ENCODE measurements at places on chromosomes 4 and X.

DNA sequence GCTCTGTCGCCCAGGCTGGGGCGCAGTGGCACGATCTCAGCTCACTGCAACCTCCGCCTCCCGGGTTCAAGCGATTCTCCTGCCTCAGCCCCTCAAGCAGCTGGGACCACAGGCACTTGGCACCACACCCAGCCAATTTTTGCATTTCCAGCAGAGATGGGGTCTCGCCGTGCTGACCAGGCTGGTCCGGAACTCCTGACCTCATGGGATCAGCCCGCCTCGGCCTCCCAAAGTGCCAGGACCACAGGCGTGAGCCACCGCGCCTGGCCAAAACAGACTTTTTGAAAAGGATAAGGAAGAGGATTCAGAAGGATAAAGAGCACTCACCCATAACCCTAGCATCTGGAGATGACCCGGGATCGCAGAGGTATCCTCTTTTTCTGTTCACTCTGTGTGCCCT lies 224.5 kb upstream of the AGTR2 start:
- DNase-seq = no peak

GRCh38 chrX:152641996-152642395 lies 4.3 kb downstream of the GABRQ start:
- no peak for DNase-seq

DNA sequence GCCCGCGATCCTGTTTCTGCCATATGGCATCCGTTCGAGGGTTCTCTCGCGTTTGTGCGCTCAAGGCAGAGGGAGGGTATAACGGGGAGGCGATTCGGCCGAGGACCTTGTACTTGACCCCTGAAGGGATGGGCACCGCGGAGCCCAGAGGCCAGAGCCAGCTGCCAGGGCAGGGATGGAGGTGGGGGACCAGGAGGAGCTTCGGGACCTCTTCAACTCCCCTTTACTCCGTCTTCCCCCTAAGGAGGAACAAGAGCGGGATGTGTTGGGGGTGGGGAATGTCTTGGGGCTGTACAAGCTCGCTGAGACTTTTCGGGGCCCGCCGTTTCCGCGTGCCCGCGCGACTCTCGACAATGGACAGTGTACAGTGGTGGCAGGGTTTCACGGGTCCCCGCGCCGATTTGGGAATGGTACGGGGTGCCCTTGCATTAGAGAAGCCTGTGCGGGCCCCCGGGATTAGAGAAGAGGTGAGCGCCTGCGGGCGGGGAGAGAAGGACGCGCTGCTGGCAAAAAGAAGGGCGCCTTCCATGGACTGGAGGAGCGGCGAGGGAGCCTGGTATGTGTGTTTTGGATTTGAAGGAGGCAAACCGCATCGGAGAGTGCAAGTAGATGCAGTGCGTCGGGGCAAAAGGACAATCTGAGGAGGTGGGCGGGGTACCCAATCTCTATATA lies 760 bp downstream of the UGT8 start:
- DNase-seq = no peak

DNA sequence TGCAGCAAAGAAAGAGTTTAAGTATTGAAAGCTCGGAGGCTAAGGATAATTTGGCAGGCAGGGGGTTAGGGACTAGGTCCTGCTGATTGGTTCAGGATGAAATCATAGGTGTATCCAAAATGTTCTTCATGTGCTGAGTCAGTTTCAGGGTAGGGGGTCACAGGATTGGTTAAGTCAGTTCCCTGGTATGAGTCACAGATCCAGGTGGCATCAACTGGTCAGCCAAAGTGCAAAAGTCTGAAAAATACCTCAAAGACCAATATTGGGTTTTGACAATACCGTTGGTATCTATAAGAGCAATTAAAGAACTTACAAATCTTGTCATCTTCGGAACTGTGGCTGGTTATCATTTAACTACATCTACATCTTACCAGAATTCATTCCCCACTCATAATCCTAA lies 25.6 kb upstream of the PRDM8 start:
- no peak for DNase-seq

DNA sequence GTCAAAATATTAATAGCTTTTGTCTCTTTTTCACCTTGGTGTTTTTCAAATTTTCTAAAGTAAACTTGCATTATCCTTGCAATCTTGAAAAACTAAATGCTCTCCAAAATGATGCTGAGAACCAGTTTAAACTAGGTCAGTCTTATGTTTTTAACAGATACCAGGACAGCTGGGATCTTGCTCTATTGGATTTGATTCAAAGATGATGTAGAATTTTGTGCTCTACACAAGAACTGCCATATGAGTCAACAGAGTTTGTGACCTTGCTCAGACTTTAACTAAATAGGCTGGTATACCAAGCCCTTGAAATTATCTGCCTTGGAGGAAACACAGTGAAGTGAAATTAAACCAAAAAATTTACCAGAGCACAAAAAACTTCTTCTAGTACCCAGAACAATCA lies 991.1 kb downstream of the STPG2 start:
- DNase-seq = no peak

DNA sequence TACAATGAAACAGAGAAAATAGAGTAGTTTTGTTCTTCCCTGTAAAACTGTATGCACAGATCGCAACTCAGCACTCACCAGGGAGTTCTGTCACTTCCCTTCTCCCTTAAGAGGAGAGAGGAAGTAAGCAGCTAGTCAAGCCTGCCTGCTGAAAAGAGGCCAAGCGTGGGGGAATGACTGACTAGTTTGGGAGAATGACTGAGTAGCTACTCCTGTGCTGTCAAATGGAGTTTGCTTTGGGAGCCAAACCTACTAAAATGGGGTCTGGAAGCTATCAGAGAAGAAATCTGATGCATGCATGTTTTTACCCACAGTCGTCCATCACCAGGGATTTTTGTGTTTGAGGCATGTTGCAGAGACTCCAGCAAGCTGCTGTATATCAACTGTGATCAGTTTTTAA lies 54.6 kb upstream of the LHFPL1 start:
- DNase-seq = no peak

DNA sequence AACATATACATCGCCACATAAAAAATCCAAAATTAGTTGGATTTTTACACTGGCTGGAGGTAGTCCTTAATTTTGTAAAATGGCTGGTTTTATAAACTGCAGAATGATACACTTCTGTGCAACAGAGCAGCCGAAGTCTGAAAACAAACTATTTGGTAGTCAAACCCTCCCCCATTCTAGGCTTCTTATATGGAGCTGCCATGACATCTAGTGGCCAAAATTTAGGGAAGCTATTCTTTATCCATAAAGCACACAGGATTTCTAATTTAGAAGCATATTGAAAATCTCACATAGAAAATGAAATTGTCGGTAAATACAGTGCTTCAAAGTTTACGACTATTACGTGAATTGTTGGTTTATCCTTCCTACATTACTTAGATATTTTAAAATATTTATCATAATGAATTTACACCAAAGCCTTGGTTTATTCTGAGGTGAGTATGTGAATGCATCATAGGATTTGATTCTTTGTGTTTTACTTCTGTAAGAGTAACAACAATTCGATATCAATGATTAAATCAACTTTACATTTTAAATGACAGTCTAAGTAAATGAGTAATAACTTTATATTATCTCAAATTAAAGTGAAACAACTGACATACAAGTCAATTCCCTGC lies 113.4 kb upstream of the FAM241A start:
- DNase-seq = no peak

DNA sequence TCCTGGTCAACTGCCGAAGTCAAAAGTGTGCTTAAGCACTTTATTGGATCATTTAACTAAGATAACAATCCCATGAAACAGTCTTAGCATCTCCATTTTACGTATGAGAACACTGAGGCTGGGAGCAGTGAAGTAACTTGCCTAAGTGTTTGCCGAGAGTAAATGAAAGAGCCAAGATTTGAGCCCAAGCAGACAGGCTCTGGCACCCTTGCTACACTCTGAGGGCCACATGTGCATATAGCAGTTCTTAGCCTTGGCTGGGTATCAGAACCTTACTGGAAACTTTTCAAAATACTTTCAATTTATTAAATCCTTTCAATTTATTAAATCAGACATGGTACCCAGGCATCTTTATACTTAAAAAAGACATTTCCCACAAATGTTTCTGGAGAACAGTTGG lies 225.9 kb downstream of the NR3C2 start:
- no peak for DNase-seq

DNA sequence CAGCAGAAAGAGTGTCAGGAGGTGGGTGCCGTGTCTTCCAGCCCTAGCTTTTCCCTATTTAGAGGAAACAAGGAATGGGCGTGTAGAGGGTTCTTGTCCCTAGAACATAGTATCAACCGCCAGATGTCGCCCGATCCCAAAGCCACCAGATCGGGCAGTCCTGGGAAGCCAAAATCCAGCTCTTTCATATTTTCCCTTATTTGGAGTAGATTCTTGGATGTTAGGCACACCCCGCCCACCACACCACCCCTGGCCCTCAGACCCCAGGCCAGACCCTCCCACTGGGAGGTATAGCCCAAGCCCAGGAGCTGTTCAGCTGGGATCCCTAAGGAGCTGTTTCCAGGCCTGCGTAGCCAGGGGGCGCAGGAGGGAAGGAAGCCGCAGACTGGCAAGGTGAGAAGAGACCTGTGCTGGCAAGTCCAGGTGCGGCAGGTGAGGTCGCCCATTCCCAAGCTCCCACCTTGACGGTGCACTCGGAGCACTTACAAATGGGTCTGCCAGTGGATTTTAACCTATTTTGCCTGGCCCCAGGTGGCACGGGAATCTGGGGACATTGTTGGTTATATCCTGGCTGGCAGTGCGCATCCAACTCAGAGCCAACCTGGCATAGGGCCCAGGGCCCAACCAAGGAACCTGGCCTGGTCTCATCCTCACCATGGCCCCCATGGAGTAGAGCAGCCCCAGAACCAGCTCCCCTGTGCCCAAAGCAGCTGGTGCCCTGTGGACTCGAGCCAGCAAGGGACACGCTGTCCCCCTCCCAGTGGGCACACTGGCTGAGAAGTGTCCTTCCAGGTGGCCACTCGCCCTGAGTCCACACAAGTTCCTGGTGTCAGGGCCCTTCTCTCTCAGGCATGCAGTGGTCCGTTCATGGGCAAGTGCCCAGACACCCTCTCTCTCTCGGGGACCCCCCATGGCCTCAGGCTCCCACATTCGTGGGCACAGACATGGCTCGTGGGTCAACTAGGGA lies 811 bp downstream of the FLNA start:
- no peak for DNase-seq

GRCh38 chrX:74461384-74461783 lies 40.1 kb downstream of the SLC16A2 start:
- no peak for DNase-seq

DNA sequence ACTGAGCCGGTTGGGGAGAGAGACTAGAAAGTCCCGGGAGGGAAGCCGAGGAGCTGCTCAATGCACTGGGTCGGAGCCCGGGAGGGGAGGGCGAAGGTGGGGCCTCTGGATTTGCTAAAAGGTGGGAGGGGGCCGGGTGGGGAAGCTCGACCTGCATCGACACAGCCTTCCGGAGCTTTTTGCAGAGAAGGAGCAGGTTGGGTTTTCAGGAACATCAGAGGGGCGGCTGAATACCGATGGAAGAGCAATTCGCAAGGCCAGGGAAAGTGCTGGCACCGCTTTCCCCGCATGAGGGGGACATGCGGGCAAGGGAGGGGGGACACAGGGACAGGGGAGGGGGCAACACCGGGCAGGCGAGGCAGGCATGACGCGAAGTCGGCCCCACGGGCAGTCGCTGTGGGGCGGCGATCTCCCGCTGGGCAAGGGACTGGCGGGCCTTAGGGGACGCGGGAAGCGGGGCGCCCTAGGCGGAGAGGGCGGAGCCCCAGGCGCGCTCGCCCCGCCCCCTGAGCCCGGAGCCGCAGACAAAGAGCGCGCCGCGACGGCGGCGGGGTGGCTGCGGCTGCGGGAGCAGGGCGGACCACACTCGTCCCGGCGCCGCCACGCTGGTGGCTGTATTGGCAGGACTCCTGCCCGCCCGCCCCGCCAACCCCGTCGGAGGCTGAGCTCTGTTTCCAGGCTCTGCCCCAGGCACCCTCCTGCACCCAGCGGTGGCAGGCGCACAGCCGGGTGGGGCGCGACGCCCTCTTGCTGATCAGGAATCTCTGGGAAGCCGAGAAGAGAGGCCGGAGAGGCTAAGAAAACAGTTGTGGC lies 11.6 kb downstream of the PDZD4 start:
- peak; percentile 38 for DNase-seq

DNA sequence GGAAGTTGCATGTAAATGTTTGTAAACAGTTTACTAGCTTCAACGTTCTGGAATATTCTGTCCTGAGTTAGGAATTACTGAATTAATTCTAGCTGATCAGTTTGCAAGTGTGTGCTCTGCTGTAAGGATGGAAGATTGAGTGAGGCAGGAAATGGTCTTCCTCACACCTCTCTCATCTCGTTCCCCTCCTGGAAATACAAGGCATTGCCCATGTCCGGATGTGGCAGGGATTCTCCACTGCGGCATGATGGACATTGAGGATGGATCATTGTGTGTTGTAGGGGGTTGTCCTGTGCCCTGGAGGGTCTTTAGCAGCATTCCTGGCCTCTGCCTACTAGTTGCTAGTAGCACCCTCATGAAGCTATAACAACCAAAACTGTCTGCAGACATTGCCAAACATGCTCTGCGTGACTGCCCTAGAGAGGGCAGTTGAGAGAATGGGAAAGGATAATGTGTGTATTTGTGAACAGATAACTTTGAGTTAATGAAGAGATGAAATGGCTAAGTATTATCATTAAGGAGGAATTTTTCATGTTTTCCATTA lies 12.6 kb downstream of the CA5B start:
- no peak for DNase-seq

DNA sequence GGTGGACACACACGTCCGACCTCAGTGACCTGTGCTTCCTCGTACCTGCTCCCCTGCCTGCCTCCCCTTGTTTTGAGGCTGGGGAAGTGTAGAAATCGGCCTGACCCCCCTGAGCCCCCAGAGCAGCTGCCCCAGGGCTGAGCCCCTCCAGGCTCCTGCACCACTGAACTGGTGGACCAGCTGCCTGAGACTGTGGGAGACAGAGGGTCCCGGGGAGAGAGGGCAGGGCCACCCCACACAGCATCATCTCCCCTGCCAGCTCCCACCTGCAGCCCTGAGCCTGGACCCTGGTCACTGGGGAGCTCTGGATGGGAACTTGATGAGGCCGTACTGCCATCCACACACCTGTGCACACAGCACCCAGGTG lies 15.0 kb upstream of the NAT8L start:
- no peak for DNase-seq

GRCh38 chrX:70025464-70025863 lies 24.3 kb downstream of the AWAT2 start:
- DNase-seq = no peak

- DNase-seq = no peak
Measured at GRCh38 chr4:73376976-73377375, 27.1 kb upstream of the ALB start.

Measured in T-helper 22 cell (primary cell).